Activated CD8-positive, alpha-beta T cell treated with anti-CD3 and anti-CD28 coated beads for 36 hours (primary cell): ENCODE measurements at places on chromosomes 5 and 9. TPM values are rescaled to one million over a fixed set of nuclear protein-coding genes. Genes with fewer than 3 reads are reported as not detected.

The FOXD4 gene
- total RNA-seq, result not detected

The ECSCR gene
- total RNA-seq, result 0.25 TPM

The LRRC19 gene
- total RNA-seq, result not detected

The CNTNAP3 gene
- total RNA-seq, result not detected

The GKAP1 gene
- total RNA-seq, result 3.9 TPM

DNA sequence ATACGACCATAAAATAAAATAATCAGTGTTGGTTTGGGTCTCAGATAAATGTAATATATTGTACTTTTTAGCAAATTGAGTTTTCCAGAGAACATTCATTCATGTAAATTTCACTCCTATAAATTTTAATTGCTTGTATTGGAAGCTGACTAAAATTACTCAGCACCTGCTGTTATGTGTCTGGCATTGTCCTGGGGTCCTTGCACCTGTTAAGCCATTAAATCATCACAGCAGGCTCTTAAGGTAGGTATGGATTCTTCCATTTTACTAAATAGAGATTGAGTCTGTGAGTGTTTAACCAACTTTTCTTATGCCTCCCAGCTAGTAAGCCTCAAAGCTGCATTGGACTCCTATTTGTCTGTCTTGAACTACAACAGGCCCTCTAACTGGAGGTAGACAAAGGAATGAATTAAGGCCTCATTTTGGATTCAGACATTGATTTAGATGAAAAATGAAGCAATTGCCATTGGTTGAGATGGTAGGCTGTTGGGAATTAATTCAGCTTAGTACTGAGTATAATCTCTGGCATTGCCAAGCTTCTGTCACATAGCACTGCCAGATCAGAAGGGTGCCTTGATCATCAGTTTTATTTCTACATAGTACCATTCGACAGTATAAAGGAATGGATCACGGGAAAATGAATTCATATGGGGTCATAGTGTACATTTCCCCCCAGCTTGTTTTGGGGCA is 78.9 kb downstream of the PARP8 start:
- no peak for DNase-seq

GRCh38 chr5:112125903-112126302 is 293.2 kb downstream of the EPB41L4A start:
- DNase-seq, result no peak

- DNase-seq, result no peak
These were observed 681.5 kb upstream of the ACO1 start for GRCh38 chr9:31702957-31703356.

DNA sequence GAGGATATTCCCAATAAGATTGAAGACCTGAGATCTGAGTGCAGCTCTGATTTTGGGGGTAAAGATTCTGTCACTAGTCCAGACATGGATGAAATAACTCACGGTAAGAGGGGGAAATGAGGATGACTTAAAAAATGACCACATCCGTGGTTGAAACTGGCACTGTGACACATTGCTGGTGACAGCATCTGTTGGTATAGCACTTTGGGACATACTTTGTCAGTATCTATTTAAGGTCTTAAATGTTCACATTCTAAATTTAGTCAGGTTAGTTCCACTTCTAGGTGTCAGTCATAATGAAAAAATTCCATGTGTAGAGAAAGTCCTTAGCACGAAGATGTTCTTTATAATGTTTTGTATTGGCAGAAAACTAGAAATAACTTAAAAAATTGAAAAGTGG is 70.9 kb downstream of the GAPVD1 start:
- peak; percentile 78 for DNase-seq

GRCh38 chr5:178245389-178245788 is 12.8 kb upstream of the PHYKPL start:
- DNase-seq, result no peak

DNA sequence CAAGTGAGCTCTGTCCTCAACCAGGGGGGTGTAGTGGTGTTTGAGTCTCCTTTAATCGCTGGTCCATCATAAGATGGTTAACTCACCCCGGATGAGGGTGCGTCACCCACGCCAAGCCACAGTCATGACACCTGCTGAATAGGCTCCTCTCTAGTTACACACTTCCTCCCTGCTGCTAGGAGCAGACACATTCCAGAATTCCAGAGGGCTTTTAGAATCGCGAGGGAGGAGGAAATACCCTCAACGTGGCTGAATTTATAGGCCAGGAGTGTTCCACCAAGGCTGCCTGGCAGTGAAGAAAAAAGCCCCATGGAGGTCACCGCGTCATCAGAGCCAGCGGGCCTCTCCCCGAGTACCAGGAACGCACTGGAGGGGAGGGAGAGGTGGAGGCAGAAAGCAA is 5.1 kb downstream of the GLRX start:
- DNase-seq, result peak; percentile 66

GRCh38 chr5:157571357-157571827 is 4.2 kb downstream of the ADAM19 start:
- DNase-seq, result peak; percentile 41

DNA sequence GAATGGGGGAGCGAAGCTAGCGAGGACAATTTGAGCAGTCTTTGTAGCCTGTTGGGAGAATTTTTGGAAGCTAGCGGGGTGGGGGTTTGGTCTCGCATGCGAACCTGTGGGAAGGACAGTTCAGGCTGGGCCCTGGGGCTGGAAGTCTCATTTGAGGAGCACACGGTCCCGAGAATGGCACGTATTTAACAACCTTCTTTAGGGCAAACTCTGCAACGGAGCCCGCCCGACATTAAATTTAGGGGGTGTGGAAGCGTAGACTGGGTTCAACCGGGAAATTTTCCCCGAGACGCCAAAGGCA is 35.2 kb upstream of the NFIB start:
- DNase-seq, result no peak

DNA sequence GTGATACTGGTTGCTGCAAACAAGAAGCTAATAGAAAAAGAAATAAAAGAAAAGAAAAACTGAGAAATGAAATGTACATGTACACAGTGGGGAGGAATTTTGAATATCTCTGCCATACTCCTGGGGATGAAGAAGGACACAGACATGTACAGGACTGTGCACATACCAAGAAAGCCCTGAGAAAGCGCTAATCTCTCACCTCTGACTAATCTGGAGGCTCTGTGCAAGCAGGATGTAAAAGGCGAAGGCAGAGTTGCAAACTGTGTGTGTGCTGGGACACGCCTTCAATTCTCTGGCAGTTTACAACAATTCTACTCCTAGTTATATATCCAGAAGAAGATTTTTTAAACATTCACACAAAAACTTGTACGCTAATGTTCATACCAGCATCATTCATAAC is 211.4 kb downstream of the KIAA0825 start:
- no peak for DNase-seq

- DNase-seq, result peak; percentile 78
These were observed 168.3 kb upstream of the OTULINL start for GRCh38 chr5:14413331-14413750.

DNA sequence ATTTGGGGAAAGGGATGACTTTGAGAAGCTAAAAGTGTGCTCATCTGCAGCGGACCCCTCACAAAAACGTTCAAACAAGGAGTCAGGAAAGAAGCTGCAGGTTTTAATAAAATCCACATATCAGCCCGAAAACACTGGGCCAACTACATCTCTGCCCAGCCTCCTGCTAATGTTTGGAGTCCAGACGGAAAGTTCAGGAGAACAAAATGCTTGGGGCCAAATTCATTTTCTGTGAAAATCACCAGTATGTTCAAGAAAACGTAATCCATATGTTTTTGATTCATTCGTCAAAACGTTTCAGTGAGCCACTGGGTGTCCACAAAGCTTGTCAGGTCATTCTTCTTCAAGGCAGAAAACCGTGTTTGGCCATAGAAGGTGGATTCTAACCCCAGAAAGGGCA is 87.5 kb upstream of the GAS1 start:
- no peak for DNase-seq

GRCh38 chr5:149724130-149724840 is 5.8 kb upstream of the PPARGC1B start:
- peak; percentile 23 for DNase-seq

DNA sequence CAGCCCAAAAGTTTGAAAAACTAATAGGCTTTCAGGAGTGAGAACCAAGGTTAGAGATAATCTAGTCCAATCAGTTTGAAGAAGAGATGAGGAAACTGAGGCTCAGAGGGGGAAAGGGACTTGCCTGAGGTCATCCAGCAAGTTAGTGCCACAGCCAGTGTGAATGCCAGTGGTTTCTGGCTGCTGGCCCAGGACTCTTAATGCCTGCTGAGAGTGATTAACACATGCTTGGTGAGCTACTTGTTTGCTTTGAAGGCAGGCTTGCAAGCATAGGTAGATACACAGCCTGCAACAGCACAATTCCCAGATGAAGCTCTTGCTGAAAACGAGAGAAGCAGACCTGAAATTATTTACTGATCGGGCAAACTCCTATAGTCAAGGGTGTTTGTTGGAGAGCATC is 591.6 kb upstream of the SGCD start:
- no peak for DNase-seq

DNA sequence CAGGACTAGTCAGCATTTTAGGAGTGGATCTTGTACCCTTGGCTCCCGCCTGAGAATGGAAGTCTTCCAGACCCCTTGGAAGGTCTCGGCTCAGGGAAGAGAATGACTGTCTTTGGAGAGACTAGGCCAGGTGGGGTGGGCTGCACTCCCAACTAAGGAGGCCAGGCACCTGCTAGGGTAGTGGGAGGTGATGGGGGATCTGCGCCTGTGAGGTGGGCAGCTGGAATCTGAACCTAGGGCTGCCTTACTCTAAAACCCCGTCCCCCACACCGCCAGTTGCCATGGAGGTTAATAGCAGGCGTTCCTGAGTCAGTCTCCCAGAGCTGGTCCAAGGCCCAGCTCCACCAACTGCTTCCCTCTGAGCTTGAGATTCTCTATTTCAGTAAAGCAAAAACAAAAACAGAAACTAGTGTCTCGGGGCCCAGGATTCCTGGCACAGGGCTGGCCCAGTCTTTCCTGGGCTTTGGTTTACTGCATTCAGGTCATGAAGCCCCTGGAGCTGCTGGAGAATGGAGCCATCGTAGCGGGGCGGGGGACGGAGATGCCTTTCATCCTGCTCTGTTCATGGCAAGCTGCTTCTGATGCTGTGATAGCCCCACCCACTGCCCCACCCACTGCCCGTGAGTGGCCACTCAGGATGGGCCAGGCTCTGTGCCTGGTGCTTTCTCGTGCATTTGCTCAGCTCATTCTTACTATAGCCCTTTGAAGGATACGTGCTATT is 57.5 kb downstream of the DAB2IP start:
- DNase-seq, result no peak

GRCh38 chr9:107918749-107919148 is 429.2 kb upstream of the KLF4 start:
- no peak for DNase-seq

- DNase-seq, result peak; percentile 37
These were observed 800 bp upstream of the KCNN2 start for GRCh38 chr5:114360816-114361723.

DNA sequence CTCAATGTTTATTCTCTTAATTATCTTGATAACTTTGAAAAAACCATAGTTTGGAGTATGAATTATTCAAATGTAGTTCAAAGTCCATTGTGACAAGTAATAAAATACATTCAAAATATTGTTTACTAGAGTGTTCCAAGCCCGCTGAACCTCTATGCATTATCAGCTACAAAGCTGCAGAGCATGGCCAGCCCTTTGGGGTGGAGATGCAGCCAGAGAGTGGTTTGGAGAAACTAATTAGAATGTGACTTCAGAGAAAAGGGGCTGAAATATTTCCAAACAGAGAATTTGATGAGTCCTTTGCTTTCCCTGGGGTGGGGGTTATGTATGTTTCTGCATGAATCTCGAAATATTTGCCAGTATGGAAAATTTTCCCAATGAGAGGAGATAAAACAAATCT is 211.3 kb downstream of the NTRK2 start:
- DNase-seq, result no peak

- peak; percentile 40 for DNase-seq
These were observed 142.6 kb downstream of the PBX3 start for GRCh38 chr9:125889476-125890419.

DNA sequence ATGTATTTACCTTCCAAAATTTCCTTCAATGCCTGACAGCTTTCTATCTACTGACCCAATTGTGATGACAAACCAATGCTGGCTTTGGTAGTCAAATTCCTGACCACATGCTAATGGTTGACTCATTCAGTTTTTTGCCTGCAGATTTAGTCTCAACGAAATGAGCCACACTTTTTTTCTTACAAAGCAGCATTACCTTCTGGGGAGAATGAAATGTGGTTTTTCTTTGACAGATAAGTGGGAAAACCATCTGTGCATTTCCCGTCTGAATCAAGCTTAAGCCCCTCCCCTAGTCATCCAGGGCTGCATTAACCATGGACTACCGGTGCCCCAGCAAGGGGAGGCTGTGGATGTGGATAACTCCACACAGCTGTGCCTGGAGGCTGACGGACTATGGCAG is 99.6 kb upstream of the TAF11L2 start:
- no peak for DNase-seq

- no peak for DNase-seq
These were observed 13.9 kb upstream of the NAA35 start for GRCh38 chr9:85927076-85927475.

DNA sequence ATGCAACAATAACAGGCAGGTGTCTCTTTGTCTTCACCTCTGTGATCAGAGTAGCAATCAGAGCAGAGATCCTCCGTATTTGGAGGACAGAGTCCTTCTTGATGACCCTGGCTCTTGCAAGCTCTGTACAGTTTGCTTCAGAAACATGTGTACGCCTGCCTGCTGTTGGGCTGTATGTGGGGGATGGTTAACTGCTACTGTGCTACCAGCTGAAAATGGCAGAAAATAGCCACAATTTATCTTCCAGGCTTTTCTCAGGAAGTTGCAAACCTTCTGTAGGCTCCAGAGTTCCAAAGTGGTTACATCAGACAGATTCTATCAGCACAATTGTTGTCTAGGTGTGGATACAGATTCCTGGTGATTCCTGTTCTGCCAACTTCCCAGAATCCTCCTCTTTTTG is 35.5 kb downstream of the DDX46 start:
- DNase-seq, result no peak

DNA sequence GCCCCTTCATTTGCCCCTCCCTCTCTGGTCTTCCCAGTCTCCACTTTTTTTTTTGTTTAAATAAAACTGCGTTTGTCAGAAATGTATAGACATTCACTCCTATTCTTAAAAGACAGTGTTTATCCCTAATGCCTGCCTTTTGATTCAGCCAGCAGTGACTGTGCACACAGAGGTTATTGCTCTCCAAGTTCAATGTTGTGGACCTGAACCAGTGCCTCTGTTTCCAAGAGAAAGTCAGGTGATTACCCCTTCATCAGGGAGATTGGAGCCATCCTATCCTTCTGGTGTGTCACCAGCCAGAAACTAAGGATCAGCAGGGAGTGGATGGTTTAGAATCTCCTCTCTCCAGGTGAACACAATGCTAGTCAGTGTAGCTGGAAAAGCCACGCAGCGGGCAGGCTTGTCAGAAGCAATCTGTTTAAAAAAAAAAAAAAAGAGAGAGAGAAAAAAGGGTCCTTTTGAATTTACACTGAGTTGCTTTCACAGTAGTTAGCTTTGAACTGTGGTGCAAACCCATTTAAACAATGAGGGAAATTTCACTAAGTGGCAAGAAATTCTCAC is 167.5 kb upstream of the DMRT1 start:
- DNase-seq, result no peak

GRCh38 chr5:39399135-39400036 is 25.4 kb downstream of the DAB2 start:
- DNase-seq, result no peak
